ENCODE measurements at places on chromosomes 7 and 10.

- no peak for DNase-seq
Observed at GRCh38 chr7:33854801-33855350, 50.5 kb upstream of the BMPER start.

DNA sequence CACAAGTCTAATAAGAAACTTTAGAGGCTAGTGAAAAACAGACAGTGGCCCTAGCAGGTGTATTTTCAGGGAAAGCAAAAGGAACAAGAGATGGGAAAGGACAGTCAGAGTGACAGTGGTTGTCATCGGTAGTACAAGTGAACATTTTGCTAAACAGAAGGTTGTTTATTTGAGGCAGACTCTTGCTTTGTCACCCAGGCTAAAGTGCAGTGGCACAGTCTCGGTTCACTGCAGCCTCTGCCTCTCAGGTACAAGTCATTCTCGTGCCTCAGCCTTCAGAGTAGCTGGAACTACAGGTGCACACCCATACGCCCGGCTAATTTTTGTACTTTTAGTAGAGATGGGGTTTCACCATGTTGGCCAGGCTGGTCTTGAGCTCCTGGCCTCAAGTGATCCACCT lies 195.8 kb downstream of the RELN start:
- no peak for DNase-seq

DNA sequence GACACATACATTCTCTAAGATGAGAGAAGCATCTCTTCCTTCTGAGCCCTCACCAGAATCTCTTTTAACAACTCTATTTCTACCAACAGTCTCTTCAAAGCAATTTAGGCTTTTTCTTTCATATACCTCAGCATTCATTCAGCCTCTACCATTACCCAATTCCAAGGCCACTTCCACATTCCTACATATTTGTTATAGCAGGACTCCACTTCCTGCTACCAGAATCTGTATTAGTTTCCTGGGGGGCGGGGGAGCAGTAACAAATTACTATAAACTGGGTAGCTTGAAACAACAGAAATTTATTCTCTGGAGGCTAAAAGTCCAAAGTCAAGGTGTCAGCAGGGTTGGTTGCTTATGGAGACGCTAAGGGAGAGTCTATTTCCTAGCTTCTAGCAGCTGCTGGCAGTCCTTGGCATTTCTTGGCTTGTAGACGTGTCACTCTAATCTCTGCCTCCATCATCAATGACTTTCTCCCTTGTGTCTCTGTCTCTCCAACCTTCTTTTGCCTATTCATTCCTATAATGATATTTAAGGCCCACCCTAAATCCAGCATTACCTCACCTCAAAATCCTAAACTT lies 7.4 kb downstream of the PRPS1L1 start:
- no peak for DNase-seq

- no peak for DNase-seq
Observed at GRCh38 chr10:80414142-80414895, 6.0 kb downstream of the PRXL2A start.

DNA sequence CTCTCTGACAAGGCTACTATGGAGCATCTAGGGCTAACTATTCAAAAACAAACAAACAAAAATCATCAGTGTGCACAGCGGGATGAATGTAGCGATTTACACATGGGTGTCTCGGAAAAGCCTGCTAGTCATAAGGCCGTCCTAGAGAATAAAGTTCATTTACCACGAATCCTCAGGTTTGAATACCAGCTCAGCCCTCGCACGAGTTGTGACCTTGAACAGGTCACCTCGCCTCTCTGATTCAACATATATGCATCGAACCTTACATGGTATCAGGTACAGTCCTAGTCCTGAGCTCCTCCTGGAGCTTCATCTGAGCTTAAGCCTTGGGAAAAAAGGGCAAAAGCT lies 572 bp downstream of the ATP5MF start:
- no peak for DNase-seq

GRCh38 chr7:151782598-151783448 lies 94.1 kb downstream of the PRKAG2 start:
- DNase-seq, result peak; percentile 95
